ENCODE measurements at places on chromosomes 16 and 17.

DNA sequence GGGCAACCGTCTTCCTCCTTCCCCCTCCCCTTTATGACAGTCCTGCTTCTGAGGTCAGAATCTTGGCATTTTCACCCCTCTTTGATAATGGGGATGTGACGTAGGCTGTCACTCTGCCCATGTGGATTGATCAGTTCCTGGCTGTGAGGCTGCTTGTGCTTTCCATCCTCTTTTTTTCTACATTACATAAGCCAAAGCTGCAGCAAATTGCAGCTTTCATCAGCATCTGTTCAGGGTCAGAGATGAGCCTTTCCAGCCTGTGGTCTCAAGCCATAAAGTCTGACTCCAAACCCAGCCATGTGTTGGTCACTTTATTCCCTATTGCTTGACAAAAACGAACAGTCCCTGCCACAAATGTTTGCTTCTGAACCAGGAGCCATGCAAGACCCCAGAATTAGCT is 535.1 kb downstream of the CDH11 start:
- no peak for DNase-seq

DNA sequence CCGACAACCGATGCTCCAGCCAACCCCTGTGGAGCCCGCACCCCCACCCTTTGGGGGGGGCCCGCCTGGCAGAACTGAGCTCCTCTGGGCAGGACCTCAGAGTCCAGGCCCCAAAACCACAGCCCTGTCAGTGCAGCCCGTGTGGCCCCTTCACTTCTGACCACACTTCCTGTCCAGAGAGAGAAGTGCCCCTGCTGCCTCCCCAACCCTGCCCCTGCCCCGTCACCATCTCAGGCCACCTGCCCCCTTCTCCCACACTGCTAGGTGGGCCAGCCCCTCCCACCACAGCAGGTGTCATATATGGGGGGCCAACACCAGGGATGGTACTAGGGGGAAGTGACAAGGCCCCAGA is 17.9 kb downstream of the NGFR start:
- no peak for DNase-seq

DNA sequence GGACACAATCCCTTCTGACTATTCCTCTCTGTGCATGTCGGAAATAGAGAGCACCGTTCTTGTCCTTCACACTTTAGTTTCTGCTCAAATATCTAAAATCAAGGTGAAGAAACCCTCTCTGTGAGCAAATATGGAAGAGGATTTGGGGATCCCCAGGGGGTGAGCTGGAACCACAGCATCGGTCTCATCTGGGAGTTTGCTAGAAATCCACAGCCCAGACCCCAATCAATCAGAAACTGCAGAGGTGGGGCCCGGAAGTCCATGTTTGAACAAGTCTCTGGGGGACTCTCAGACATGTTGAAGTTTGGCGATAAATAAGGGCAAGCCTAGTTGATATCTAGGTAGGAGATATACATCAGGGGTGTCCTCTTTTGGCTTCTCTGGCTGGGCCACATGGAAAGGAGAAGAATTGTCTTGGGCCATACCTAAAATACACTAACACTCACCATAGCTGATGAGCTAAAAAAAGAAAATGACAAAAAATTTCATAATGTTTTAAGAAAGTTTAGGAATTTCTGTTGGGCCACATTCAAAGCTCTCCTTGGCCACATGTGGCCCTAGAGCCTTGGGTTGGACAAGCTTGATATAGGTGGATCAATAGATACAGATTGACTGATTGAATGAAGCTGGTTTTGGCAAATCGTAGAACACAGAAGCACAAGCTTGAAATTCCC is 168.0 kb upstream of the FOXF1 start:
- no peak for DNase-seq

DNA sequence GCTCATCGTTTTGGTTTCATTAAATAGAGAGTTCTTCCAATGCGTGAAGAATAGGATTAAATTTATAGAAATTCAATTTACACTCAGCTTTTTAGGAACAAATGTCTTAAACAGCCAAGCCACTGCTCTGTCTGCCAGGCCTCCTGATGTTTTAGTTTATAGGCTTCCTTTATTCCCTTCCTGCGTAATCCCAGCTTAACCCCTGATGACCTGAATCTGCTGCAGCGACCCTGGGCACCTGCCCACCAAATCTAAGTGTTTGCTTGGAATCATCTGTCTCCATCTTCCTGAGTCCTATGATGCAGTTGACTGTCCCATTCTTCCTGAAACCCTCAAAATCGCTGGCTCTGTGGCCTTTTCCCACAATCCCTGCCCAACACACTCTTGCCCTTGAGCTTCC is 179.9 kb downstream of the GSG1L start:
- no peak for DNase-seq

DNA sequence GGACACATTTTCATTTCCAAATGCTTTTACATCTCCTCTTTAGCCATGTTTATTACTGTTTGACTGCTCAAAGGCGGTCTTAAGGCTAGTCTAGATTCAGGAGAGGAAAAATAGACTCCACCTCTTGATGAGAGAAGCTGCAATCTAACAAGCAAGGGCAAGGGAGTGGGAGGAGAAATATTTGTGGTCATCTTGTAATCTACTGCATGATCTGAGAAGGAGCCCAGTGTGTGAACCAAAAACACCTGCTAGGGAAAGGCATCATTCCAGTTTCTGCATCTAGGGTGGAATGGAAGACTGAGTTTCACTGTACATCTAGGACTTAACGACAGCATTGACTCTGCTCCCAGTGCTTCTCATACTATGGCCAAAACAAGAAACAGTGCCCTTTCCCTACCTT is 232.2 kb upstream of the HS3ST3A1 start:
- no peak for DNase-seq

- no peak for DNase-seq
Measured at GRCh38 chr17:75509528-75510258, 5.6 kb downstream of the CASKIN2 start.

GRCh38 chr17:16085066-16085699 is 85.6 kb downstream of the TTC19 start:
- DNase-seq = no peak

- DNase-seq = no peak
Measured at GRCh38 chr16:72469932-72470331, 298.0 kb upstream of the PMFBP1 start.

DNA sequence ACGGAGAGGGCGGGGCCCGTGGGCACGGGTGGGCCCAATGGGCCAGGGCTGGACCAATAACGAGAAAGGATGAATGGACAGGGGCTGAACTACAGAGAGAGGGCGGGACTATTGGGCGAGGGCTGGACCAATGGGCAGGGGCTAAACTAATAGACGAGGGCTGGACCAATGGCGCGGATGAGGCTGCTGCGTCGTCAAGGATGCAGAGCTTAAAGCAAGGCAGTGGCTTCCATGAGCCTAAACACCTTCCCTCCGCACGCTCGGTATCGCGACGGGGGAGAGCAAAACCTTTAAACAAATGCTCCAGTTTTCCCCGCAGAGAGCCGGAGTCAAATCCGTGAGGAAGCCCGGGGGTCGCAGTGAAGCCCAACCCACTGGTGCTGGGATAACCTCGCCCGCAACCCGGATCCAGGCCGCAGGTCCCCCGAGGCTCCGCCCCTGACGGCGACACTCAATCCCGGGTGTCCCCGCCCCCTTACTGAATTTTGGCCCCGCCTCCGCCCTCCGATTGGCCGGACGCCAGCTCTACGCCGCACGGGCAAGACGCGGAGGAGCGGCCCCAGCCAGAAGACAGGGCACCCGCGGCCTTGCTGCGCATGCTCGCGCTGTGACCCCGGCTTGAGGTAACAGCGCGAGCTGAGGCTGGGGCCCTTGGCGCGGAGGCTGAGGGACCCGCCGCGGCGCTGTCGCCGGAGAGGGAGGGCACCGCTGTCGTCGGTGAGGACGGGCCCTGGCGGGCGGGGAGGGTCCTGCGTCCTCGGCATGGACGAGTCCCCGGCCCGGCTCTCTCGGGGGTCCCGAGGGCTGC is at the start of gene FLYWCH2:
Gene FLYWCH2 (plus strand): TSS at position 566 of the 808 bp plus-strand sequence. CDS start 13,235 bp downstream, outside the sequence.
- peak; percentile 100 for DNase-seq

DNA sequence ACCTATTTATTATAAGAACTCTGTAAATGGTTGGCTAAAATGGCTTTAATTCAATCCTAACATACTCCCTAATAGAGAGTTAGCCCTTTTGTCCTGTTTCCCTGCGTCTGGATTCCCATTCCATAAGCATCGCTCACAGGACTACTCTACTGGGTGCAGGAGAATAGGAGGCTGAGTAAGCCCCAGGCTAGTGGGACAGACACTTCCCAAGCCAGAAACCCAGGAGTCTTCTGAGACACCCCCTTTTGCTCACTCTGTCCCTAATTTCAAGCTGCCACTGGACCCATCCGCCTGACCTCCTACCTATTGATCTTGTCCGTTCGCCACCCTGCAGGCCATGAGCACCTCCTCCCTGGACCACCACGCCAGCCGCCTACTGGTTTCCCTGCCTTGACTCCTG is 16.7 kb upstream of the TOB1 start:
- DNase-seq = no peak

DNA sequence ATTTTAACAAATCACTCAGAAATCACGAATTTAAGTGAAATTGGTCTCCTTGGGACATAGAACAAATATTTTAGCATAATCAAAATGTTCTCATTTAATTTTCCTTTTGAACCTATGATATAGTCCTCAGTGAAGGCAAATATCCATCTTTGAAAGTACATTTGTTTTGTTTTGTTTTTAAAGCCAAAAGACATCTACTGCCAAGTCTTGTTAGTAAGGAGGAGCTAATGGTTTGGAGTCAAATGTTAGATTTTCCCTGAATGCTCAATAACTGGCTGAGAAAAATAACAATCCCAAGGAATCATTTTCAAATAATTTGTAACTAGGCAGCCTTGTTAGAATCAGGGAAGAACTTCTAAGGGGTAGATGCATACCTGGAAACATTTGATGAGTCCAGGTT is 302.9 kb upstream of the MAF start:
- no peak for DNase-seq

- no peak for DNase-seq
Measured at GRCh38 chr17:31554930-31555329, 163.5 kb downstream of the RAB11FIP4 start.

- DNase-seq = no peak
Measured at GRCh38 chr16:46482895-46483294, 138.3 kb downstream of the SHCBP1 start.

DNA sequence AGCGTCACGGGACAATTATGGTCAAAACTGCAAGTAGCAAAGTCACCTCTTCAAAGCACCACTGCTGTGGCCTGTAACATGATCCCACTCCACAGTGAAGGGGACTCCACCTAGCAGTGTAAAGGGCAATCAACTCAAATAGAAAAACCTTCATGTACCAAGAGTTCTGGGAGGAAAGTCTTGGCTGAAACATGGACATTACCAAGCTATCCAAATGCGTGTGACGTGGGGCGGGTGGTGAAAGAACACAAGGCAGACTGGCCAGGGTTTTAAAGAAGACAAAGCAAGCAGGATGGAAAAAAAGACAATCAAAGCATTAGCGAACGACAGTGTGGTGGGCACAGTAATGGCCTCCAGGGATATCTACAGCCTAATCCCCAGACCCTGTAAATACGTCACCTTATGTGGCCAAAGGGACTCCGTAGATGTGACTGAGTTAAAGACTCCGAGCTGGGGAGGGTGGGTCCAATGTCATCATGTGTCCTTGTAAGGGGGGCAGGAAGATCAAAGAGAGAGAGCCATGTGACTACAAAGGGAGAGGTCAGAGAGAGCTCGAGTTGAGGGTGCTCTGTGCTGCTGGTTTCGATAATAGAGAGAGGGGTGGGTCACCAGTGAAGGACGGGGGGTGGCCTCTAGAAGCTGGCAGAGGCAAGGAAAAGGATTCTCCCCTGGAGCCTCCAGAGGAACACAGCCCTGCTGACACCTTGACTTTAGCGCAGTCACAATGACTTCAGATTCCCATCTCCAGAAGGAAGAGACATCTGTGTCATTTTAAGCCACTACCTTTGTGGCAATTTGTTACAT is 6.0 kb downstream of the HSDL1 start:
- DNase-seq = no peak

GRCh38 chr17:78946631-78947030 is 21.4 kb upstream of the TIMP2 start:
- DNase-seq = no peak

GRCh38 chr17:50027172-50027880 is 28.6 kb upstream of the ITGA3 start:
- no peak for DNase-seq

DNA sequence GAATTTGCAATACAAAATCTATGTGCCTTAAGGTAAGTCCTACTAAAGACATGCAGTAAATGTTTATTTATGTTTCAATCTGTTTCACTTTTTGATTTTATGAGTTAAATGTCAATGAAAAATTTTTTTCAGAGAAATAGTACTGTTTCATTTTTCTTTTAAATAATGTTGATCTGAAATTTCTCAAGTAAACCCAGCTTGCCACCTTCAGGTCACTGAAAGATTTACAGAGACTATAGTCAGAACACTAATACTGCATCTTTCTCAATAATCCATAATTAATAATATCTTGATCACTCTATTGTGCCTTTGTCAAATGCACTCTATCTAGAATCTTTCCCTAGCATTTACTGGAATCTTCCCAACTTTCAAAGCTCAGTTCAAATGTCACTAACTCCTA is 6.5 kb upstream of the DHX40 start:
- no peak for DNase-seq

DNA sequence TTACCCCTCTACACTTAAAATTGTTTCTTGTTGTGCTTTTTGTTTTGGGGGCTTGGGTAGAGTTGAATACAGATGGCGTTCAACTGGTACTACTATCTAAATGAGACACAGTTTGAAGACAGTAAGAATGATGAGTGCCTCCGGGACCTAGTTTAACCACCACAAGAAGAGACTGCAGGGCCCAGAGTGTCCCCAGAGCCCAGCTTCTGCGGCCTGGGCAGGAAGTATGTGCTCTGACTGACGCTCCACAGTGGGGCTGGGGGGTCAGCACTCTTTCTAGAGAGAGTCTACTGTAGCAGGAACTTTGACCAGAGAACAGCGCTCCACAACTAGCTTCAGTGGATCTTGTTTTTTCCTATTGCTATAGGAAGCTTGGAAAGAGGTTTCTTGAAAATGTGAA is 174.0 kb downstream of the VPS53 start:
- no peak for DNase-seq

DNA sequence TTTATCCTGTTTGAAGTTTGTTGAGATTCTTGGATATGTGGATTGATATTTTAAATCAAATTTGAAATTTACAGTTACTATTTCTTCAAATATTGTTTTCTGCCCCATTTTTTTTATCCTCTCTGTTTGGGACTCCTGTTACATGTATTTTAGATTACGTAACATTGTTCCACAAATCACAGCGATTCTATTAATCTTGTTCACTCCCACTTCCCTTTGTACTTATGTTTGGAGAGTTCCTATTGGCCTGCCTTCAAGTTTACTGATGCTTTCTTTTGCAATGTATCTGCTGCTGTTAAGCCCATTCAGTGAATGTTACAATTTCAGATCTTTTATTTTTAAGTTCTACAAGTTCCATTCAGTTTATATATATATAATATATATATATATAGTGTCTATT is 288.3 kb upstream of the TNRC6C start:
- DNase-seq = no peak

DNA sequence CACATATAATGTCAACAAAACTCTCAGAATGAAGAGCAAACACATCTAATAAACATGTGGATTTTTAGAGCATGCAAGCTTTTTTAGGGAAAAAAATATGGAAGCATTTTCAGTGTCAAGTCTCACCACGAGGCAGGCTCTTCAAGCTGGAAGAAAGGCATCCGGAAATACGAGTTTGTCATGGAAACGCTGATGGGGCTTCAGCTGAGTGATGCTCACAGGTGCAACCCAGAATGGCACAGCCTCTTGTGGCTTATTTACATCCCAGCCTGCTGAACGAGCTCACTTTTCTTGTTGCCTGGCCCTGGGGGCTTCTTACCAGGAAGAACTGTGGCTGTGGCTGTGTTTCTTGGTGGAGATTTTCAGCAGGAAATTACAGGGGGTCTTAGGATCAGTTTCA is 24.1 kb upstream of the DYNLL2 start:
- no peak for DNase-seq
